KG1 (cell line): ENCODE measurements at places on chromosomes 1 and 21.

- DNase-seq: no peak
Measured at GRCh38 chr1:14923727-14924452, 229.7 kb upstream of the TMEM51 start.

- no peak for DNase-seq
Measured at GRCh38 chr1:81032973-81033425, 767.7 kb upstream of the ADGRL2 start.

- no peak for DNase-seq
Measured at GRCh38 chr1:155645034-155645598, 35.1 kb downstream of the MSTO1 start.

DNA sequence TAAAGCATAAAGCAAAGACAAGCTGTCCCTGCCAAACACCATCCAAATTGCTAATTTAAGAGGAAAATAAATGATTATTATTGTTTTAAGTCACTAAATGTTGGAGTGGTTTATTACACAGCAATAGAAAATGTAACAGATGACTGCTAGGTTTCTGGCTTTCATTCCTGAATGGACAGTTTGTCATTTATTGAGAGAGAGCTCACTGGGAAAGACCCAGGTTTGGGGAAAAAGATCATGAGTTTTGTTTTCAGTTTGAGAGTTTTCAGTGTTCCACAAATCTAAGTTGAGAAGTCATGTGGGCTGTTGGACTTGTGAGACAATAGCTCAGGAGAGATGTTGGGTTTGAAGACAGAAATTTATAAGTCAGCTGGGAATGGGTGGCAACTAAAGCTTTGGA, 5.4 kb downstream of the GPA33 start:
- no peak for DNase-seq

DNA sequence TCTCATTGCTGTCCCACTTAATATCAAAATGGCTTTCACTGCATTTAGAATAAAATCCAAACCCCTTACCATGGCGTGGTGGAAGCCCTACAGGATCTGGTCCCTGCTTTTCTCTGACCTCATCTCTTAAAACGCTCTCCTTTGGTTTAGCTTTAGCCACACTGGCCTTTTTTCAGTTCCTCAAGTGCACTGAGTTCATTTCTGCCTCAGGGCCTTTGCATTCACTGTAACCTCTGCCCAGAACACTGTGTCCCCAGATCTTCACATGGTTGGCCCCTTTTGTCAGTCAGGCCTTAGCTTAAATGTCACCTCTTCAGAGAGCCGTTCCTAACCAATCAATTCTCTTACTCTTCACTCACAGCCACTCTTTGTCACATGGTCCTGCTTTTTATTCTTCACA, 21.5 kb downstream of the BCL9 start:
- DNase-seq: no peak

DNA sequence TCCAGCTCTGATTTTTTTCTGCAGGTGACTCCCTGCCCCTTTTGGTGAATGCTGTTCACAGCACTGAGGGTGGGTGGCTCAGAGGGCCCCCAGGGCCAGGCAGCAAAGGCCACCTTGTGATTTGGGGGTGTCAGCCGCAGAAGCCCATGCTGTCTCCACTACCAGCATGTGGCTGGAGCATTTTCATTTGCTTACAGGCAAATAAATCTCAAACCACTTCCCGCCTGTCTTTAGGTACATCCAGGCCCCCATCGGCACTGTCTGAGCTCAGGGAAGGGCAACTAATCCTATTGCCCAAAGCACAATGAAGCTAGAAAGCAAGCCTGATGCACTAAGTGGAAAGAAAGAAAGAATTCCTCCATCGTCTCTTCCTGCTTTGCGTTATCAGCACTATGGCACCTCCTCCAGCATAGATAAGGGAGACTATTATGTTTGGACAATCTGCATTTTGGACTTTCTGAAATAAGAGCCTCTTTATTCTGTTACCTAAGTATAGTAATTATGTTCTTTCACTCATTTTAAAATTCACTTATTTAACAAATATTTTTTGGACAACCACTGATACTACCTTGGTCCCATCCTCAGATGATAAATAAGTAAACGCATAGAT, 100.5 kb upstream of the TLR5 start:
- DNase-seq: no peak

GRCh38 chr1:44828841-44829440, 14.1 kb downstream of the PTCH2 start:
- DNase-seq: no peak

GRCh38 chr1:169873582-169874199, 20.0 kb downstream of the SCYL3 start:
- no peak for DNase-seq

- DNase-seq: no peak
Measured at GRCh38 chr1:208336137-208336518, 91.9 kb upstream of the PLXNA2 start.

- no peak for DNase-seq
Measured at GRCh38 chr21:42142627-42143026, 71.5 kb downstream of the UMODL1 start.

- DNase-seq: no peak
Measured at GRCh38 chr1:193094112-193094511, 11.1 kb downstream of the GLRX2 start.

DNA sequence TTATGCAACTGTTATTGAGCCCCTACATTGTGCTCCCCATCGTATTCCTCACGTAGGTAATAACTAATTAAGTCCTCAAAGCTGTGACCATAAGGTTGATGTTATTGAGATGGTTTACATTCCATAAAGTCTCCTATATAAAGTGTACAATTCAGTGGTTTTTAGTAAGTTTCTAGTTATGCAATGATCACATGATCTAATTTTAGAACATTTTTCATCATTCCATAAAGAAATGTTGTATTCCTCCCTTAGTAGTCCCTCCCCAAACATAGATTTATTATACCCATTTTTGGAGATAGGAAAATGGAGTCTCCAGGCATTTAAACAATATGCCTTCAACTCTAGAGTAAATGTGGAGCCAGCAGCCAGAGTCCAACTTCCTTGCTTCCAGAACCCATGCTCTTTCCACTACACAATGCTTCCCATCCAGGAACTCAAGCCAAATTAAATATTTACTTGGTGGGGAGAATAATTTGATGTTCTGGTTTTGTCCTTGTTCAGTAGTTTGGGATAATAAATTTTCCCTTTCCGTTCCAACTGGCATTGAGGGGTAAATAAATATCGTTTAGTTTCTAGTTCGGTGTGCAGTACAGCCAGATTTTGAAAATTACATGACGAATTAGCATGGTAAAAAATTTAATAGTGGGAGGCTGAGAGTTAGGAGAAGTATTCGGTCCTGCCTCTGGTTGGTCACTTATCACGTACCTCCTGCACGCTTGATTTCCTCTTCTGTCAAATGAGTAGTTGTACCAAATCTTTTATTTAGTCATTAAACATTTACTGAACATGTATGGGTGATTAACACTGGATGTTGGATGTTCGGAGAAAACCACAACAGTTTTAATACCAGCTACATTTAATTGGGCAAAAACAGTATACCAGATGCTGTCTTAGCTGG, 66.3 kb downstream of the CACHD1 start:
- no peak for DNase-seq

DNA sequence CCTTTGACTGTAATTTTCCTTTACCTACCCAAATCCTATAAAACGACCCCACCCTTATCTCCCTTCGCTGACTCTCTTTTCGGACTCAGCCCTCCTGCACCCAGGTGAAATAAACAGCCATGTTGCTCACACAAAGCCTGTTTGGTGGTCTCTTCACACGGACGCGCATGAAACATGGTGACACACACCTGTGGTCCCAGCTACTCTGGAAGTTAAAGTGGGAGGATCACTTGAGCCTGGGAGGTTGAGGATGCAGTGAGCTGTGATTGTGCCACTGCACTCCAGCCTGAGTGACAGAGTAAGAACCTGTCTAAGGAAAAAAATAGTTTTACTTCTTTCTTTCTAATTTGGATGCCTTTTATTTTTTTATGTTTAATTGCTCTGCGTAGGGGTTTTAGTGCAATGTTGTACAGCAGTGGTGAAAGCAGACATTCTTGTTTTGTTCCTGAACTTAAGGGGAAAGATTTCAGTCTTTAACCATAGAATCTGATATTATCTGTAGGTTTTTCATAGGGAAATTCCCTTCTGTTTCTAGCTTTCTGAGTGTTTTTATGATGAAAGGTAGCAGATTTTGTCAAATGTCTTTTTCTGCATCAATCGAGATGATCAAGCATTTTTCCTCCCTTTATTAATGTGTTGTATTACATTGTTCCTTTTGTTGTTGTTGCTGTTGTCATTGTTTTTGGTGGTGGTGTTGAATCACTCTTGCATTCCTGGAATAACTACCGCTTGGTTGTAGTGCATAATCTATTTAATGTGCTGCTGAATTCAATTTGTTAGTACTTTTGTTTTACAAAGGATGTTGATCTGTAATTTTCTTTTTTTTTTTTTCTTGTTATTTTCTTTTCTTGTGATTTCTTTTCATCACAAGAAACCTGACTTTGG, 497.4 kb downstream of the DISC1 start:
- no peak for DNase-seq

- no peak for DNase-seq
Measured at GRCh38 chr1:200985481-200985880, 38.0 kb downstream of the KIF21B start.

DNA sequence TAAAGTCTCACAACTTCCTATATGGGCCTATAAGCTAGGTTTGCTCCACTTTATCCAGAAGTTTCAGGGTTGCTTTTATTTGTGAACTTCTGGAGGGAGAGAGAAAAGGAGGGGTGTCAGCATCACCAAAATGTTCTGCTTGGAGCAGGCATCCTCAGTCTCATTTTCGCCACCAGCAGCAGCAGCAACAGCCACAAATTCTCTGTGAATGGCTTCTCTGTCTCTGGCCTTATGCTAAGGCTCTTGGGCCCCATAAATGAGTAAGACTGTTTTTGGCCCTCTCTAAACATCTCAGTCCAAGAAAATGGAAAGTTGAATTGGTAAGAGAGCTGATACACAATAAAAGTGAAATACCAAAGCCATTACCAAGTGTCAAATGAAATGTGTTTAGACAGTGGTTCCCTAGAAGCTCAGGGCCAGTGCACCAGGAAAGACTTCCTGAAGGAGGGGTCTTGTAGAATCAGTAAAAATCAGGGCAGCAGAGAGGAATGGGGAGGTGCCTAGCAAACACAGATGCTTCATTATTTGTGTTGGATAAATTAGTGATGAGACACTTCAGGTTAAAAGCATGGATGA, 53.0 kb upstream of the SPATA6 start:
- no peak for DNase-seq

- no peak for DNase-seq
Measured at GRCh38 chr1:29540801-29541357, 304.6 kb downstream of the PTPRU start.

DNA sequence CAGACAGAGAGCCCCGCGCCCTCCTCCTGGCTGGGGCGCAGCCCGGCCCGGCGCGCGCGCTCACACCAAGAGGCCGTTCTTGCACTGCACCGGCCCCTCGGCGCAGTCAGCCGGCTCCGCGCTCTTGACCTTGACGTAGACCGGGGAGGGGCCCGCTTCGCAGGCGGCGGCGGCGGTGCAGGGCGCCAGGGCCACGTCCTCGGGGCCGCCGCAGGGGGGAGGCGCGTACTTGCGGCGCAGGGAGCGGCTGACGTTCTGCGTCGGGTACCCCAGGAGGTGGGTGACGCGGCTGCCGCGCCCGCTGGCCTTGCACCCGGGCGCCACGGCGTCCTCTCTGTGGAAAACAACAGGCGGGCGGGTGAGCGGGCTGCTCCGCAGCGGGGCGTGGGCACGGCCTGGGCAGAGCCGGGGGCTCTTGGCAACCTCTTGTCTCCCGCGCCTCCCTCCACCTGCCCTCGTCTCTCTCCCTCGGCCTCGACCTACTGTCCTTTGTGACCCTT, 7.7 kb downstream of the VSIG8 start:
- DNase-seq: peak; percentile 10

DNA sequence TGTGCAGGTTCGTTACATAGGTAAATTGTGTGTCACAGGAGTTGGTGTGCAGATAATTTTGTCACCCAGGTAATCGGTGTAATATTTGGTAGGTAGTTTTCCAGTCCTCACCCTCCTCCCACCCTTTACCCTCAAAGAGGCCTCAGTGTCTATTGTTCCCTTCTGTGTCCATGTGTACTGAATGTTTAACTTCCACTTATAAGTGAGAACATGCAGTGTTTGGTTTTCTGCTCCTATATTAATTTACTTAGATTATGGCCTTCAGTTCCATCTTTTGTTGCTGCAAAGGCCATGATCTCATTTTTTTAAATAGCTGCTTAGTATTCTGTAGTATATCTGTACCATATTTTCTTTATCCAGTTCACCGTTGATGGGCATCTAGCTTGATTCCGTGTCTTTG, 87.3 kb downstream of the RPS6KC1 start:
- DNase-seq: no peak

GRCh38 chr1:197319631-197320030, 51.6 kb downstream of the CRB1 start:
- no peak for DNase-seq

GRCh38 chr1:46181343-46182260, 5.3 kb upstream of the P3R3URF start:
- DNase-seq: no peak

GRCh38 chr1:14363707-14364413, 234.6 kb upstream of the KAZN start:
- DNase-seq: no peak

- no peak for DNase-seq
Measured at GRCh38 chr1:151346082-151346768, 827 bp downstream of the RFX5 start.

DNA sequence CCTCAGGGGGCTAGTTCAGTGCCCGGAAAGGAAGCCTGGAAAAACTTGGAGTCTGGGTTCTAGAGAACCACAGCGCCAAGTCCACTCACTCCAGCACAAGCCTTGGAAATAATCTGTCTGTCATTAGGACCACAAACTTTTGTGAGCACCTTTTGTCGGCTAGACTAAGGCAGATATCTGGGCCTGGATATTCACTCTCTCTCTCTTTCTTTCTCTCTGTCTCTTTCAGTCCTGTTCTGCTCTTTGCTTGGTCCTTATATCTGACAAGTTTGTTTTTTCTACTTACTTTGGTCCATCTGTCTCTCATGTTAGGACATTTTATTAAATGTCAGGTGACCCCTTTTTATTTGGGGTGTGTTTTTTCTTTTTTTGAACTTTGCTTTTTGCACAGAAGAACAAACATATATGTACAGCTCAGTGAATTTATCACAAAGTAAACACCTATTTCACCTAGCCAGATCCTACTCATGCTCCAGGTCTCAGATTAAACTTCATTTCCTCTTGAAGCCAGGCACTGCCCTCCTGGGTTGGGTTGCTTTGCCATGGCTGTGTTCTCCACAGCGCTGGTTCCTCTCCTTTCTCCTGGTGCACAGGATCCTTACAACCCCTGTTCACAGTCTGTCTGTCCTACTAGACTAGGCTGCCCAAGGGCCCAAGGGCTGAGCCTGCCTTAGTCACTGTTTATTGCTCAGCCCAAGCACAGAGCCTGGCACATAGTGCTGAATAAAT, 40.8 kb downstream of the TCEANC2 start:
- DNase-seq: no peak

DNA sequence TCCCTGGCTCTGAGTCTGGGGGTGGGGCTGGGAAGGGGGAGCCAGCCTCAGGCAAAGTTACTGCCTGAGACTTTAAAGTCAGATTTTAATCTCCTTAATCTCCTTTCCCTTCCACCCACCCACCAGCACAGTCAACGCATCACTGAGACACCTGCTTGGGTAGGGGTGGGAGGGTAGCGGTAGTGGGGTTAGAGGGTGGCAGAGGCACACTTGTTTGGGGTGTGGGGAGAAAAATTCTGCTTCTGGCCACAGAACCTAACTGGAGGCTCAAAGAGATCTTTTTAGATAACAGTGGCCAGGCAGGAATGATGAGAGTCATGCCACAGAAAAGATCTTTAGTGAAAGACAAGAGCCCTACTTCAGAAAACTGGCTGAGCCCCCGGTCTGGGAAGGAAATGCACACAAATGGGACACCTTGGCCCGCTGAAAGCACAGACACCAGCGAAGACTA, 44.1 kb downstream of the CD247 start:
- DNase-seq: no peak

GRCh38 chr1:21651214-21652042, 17.7 kb downstream of the RAP1GAP start:
- DNase-seq: no peak
